ENCODE measurements at places on chromosomes 1 and 21.

DNA sequence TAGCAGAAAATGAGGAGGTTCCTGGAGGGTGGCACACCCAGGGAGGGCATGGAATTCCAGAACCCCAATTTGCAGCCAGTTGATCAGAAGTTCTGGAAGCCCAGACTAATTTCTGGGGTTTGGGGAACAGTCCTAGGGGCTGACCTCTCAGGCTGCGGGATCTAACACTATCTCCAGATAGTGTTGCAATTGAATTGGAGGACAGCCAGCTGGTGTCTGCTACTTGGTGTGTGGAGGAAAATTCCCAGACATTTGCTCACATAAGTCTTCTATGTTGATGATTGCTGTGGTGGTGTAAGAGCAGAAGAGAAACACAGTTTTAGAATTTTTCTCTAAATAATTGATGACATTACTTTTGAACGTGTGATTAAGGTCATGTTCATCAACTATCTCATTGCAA lies 154.3 kb upstream of the RNPC3 start:
- DNase-seq: no peak

GRCh38 chr1:185444676-185445075 lies 127.6 kb upstream of the IVNS1ABP start:
- DNase-seq: no peak

GRCh38 chr1:182229921-182230491 lies 161.6 kb downstream of the GLUL start:
- DNase-seq: no peak

GRCh38 chr1:113855630-113856400 lies 15.7 kb downstream of the PTPN22 start:
- no peak for DNase-seq

DNA sequence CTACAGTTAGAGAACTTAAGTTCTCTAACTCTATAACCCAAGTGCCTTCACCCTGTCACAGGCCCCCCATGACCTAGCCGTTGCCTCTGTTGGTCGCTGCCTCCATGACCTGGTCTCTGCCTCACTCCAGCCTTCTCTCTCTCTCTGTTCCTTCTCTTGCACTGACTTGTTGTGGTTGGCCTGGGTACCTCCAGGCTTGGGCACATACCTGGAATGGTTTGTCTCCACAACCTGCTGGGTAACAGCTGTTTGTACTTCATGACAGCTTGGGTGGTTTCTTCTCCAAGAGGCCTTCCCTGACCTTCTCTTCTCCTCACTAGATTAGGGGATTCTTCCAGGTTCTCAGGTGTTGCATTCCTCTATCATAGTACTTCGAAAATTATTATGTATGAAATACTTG lies 371.6 kb upstream of the USP24 start:
- DNase-seq: no peak

DNA sequence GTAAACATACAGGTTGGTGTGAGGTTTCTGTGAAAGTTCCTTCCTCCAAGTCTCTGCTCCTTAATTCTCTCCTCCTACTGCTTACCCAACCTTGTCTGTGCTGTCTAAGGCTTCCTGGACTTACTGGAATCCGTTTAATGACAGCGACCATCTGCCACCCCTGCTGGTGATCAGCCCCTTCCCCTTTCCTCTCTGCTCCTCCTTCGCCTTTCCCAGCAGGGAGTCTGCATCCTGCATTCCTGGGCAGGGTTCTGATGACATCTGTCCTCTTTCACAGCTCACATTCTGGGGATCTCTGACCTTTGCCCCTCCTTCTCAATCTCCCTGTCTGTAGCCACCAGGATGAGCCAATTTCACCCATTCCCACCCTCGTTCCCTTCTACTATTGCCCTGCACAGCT lies 66.5 kb downstream of the KIRREL1 start:
- DNase-seq: no peak

DNA sequence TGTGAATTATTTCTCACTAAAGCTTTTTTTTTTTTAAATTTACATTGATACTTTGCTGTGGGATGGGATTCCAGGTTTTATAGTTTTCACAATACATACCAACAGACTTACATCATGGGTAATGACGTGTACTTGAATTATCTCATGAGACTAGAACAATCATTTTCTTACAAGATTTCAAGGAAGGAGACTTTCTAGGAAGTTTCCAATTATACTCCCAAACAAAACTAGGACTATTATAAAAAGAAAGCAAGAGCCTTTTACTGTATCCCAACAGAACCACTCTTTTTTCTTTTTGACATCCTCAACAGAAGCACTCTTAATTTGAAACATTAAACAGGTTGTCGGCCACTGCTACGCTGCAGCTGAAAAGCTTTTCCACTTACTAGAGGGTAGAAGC lies 48.7 kb downstream of the TESK2 start:
- DNase-seq: no peak

Measured in T-helper 9 cell (primary cell).